ENCODE measurements at places on chromosomes 7 and 10. TPM values are rescaled to one million over a fixed set of nuclear protein-coding genes. Genes with fewer than 3 reads are reported as not detected.

GRCh38 chr7:104816537-104816936, 197.5 kb upstream of the KMT2E start:
- DNase-seq, result no peak

GRCh38 chr10:93596539-93596938, 4.5 kb downstream of the RBP4 start:
- DNase-seq, result no peak

DNA sequence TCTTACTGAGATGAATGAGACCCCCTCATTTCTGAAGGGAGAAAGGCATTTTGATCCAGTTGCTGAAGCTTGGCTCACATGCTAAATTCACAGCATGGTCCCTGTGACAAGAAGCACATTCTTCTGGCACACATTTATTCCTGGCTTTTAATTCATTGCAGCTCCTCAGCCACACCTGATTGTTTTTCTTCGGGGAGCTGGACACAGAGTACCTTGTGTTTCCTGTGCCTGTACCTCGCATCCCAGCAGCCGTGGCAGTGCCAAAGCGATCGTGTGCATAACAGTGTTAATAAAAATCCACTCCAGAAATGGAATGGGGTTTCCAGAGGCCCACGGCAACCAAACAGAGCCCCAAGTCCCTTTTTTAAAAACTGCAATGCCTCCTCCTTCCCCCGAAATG, 615.3 kb upstream of the MGMT start:
- no peak for DNase-seq

GRCh38 chr7:101740981-101741725, 76.3 kb upstream of the CUX1 start:
- DNase-seq, result no peak

- no peak for DNase-seq
Measured at GRCh38 chr7:81776161-81776560, 6.3 kb upstream of the HGF start.

DNA sequence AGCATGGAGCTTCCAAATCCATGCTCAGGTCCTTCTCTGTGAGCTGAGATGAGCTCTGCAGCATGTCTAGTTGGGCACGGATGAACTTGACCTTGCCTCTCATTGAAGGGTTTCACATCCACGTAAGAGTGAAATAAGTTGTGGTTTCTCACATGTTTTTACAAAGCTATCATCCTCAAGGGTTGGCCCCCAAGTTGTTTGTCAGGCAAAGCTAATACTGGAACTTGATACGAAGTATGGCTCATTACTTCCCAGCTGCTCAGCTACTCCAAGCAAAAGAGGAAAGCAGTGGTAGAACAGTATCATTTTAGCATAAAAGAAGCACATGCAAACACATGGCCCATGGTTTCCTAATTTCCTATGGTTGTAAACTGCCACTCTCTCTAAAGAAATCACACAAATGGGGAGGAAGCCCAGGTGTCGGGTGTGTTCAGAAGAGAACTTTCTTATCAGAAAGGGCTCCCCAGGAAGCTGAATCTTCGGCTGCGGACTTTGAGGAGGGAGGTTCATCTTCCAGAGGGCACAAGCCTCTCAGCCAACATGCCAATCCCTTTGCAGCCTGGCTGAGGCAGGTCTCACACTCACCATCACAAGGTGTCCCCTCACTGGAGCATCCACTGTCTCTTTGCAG, 45.3 kb downstream of the PDLIM1 start:
- peak; percentile 49 for DNase-seq

The FAM25G gene
- not detected for total RNA-seq

The OLAH gene
- 0.24 TPM for total RNA-seq

The CDHR1 gene
- 1.6 TPM for total RNA-seq

The SSC4D gene
- total RNA-seq, result 0.35 TPM

The DGKI gene
- total RNA-seq, result 5.9 TPM

The VIPR2 gene
- total RNA-seq, result 3.8 TPM

The RHOBTB1 gene
- 13.2 TPM for total RNA-seq

The RGR gene
- not detected for total RNA-seq

All from right atrium auricular region (tissue), 2 donors.